ENCODE measurements at places on chromosomes 1 and 21.

- DNase-seq = no peak
Observed at GRCh38 chr1:64387389-64388285, 82.3 kb upstream of the CACHD1 start.

GRCh38 chr1:207810606-207811295 lies 58.9 kb downstream of the CD46 start:
- DNase-seq = no peak

DNA sequence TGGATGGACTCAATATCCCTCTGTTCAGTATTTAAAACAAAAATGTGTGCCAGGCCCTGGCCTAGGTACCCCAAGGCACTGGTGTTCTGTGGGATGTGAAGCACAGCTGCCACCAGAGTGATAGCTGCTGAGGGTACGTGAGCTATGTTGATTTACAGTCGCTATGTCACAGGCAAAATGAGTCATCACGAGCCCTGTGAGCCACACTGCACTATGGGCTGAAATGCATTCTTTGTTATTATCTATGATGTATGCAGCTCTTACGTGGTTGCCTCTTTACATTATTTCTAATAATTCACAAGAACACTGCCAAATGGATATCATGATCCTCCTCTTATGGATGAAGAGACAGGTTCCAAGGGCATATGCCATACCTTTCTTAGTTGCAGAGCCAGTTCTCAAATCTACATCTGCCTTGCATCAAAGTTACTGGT lies 2.1 kb downstream of the TEX38 start:
- DNase-seq = no peak

DNA sequence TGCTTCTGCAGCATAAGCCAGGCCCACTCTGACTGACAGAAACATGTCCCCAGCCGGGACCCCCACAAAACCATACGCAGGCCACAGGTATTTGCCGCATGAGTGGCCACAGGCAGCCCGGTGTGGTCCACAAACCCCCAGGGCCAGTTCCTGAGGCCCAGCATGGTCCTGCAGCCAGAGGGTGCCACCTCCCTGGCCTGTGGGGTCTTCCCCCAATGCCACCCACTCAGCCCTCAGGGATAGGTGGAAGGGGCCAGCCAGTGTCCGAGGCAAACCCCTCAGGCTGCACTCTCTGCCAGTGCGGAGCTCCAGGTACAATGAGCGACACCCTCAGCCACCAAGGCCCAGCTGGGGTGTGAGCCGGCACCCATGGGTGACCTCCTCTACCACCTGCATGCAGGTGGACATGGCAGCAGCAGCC lies 43.5 kb downstream of the UBE2G2 start:
- DNase-seq = no peak

DNA sequence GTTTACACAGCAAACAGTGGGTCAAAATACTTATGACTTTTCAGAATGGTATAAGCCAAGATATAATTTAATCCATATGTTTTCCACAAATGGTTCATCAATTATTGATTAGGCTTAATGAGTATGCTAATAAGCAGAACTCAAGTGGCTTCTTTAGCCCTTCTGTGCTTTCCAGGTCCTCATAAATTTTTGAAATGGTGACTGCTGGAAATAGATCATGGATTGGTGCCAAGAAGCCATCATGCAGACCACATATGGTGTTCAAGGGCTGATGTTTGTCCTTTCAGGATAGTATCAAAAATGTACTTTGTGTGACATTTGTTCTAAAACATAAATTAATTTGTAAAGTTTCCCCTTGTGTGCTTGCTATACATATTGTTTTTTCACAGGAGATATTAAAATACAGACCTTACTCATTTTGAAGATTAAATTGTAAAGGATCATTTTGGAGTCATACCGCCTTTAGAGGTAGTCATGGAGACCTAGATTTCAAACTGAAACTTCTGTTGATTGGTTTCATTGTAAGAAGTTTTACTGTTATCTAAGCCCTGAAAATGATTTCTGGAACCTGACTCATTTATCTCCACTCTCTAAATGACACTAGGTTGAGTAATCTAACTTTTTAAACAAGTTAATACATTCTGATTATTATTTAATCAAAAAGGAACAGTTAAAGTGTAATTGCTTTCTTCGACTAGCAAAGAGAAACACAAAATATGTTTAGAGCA lies 507.9 kb downstream of the PLA2G4A start:
- DNase-seq = peak; percentile 10

DNA sequence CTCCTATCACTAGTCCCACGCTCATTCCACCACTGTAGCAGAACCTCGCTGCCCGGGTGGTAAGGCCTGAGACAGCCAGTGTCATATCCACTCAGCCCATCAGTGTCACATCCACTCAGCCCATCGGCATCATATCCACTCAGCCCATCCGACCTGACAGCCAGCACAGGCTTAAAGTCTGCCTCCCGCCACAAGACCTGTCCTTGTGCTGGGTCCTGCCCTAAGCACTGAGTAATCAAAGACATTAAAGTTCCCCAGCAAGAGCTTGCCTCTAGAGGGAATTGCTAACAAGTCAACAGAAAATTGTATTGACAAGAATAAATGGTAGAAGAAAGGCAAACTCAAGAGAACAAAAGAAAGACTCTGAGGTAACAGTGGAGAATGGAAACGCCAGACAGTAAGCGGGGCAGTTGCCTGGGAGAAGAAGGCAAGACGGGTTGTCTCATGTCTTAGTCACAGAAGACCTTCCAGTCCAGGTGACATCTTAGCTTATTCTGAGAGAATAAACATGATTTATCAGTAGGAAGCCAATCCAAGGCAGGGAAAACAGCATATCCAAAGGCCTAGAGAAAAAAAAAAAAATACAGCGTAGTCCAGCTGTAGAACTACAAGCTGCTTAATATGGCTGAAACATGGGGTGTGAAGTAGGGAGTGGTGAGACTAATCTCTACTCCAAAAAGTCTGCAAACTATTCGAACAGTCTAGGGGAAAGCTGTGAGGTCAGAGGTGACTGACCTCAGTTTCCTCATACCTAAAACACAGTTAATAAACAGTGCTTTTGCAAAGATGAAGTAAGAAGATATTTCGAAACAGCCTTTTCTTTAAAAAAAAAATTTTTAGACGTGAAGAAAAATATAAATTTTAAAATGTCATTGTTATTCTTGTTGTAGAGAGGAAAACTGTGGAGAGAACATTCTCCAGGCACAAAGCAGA lies 1.1 kb downstream of the ITLN1 start:
- DNase-seq = no peak

DNA sequence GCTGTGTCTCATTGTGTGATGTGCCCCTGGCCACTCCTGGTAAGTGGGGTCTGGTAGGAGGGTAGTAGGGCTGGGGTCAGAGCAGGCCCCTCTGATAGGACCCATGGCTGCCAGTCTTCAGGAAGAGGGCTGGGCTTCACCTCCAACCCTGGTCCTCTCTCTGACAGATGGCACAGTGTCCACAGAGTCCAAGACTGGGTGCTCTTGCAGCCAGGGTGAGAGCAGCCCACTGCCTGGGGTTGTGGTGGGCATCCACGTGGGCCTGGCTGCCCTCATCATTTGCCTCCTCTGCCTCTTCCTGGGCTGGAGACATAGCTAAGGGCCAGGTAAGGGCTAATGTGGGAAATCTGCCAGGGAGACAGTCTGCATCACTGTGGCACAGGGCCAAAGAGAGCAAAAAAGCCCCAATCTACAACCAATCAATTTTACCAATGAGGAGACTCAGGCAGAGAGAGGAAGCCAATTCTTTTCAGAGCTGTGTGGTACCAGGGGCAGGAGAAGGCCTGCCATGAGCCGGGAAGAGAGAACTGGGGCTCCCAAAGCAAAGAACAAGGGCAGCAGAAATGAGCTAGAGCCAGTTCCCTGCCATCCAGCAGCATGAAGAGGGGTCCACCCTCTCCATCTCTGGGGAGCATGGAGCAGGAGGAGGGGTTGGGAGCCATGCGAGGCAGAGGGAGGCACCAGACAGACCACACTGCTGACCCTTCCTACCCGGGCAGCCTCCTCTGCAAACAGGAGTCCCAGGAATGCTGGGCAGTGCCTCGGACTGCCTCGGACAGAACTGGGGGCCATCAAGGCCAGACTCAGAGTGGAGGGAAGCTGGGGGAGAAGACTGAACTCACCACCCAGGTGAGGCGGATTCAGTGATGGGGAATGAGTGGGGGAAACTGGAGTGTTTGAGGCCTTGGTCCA lies 26.8 kb downstream of the SLC27A3 start:
- no peak for DNase-seq

GRCh38 chr21:17488620-17489019 lies 24.2 kb upstream of the CXADR start:
- DNase-seq = no peak

DNA sequence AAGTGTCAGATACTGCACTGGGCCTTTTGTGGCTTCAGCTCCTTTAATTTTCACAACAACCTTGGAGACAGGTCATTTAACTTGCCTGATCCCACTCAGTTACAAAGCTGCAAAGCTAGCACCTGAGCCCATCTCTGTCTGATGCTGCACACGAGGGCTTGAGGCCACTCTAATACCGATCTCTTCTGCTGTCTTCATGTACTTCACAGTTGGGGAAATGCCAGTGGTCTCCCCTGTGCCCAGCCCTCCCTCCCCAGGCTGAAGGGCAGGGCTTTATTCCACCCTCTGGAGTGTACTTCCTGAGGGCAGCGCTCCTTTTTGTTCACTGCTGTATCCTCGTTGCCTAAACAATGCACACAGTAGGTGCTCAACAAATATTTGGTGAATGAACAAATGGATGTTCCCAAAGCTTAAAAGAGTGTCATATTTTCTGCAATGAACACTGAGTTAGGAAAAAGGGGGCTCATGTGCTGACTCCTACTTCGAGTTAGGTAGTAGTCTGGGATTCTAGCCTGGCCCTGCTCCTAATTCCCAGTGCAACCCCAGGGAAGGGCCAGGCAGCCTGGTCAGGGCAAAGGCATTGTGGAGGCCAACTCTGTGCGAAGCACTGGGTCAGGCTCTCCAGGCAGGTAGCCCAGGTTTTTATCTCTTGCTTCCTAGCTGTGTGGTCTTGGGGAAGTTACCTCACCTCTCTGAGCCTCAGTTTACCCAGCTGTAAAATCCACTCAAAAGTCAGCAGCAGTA lies 1.1 kb downstream of the TMCO4 start:
- DNase-seq = no peak

DNA sequence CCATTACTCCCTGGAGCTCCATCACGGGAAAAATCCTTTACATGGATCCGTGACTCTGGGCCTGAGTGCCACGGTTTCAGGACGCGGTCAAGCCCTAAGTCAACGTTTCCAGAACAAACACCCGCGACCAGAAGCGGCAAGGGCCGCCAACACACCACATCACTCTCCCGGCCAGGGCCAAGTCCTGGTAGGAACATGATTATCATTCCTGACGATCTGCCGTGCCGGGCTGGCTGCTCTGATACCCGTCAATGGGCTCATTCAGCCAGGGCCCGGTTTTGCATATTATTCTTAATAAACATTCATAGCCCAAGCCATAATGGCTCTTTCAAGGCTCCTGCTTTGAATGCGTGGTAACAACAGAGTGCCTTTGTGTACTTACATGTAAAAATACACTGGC lies 44.6 kb upstream of the SIM2 start:
- no peak for DNase-seq

DNA sequence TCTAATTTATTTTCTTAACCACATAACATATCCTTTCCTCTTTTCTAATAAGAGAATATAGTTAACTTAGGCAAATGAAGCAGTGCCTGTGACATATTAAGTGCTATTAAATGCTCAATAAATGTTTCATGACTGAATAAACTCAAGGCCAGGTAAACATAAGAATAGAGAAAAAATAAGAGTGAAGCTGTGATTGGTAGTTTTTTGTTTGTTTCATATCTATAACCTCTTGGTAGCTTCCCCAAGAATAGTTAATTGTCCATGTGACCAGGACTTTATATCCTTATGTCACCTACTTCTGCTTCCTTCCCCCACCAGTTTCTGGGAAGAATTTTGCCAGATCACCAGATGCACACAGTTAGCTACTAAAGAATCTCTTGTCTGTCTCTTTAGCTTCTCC lies 295.1 kb upstream of the ST6GALNAC5 start:
- DNase-seq = no peak

- DNase-seq = no peak
Observed at GRCh38 chr21:45091550-45092322, 17.4 kb downstream of the ADARB1 start.

DNA sequence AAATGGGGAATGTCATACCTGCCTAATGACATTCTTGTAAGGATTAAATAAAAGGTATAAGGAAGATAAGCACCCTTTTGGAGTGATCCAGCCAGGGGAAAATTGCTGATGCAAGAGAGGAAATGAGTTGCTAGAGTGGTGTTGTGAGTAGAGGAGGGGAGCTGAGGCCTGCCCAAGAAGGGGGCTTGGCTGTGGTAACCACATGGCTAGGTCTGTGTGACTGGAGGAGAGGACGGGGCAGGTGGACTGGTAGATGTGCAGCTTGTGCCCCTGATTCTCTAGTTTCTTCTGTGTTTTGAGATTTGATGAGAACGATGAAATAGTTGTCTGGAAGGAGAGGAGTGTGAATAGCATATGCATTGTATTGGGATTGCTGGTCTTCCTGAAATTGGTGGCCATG lies 6.6 kb downstream of the TXLNA start:
- no peak for DNase-seq

DNA sequence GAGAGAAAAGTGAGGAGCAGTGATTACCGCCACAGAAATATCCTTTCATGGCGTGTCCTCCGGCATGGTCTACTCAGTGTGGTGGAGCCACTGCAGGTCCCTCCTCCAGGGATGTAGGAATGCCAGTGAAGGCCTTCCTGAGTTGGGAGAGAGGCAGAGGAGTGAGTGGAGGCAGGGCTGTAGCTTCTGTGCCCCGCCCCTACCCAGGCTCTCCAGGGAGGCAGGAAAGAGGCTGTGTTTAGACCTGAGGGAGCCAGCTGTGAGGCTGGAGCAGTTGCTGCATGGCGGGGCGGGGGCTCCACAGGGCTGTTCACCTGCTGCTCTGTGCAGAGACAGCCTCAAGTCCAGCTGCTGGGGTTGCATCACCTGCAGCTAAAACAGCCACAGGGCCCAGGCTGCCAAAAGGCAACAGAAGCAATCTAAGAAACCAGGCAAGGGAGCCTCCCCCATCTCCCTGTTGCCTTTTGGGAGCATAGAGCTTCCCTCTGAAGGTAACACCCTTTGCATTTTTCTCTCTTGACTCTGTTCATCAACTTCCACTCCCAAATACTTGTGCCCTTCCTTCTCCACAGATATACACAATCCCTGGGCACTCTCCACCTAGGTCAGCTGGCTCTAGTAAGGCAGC lies 801 bp upstream of the ANXA9 start:
- DNase-seq = peak; percentile 90

- no peak for DNase-seq
Observed at GRCh38 chr1:178581351-178582303, 68.7 kb downstream of the TEX35 start.

GRCh38 chr1:2135441-2135841 lies 59.1 kb downstream of the FAAP20 start:
- DNase-seq = peak; percentile 60

GRCh38 chr1:216518844-216519627 lies 95.8 kb upstream of the USH2A start:
- no peak for DNase-seq

- DNase-seq = no peak
Observed at GRCh38 chr1:230064283-230064682, 2.8 kb upstream of the GALNT2 start.

- DNase-seq = no peak
Observed at GRCh38 chr21:26332867-26333266, 162.3 kb upstream of the APP start.

GRCh38 chr1:27001570-27002360 lies 8.3 kb downstream of the TRNP1 start:
- no peak for DNase-seq

All from NCI-H226 (cell line).